Suprapubic skin (tissue), 4 donors: ENCODE measurements at places on chromosomes 2 and 18.

GRCh38 chr2:105502625-105503334 lies 103.9 kb upstream of the FHL2 start:
- no peak for DNase-seq

DNA sequence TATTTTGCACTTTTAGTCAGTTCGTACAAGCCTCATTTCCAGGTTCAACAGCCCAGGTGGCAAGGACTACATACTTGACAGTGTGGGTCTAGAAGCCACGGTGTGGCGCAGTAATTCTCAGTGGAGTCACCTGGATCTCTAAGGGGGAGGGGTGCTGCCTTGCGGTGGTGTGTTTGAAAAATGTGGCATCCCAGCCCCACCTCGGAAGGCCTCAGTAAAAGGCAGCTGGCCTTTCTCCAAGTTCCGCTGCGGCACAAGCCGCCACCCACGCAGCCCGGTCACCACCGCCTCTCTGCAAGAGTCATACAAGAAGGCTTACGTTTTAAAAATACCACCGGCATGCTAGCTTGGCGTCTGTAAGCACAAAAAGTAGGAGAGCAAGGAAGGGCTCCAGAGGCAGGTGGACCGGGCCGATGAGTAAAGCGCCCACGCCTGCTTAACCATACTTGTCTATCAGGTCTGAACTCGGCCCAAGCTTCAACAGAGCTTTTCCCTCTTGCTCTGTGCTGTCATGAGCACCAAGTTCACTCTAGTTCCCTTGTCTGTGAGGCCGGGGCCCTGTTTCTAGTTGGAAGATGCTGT lies 49.5 kb downstream of the SPRED2 start:
- peak; percentile 89 for DNase-seq

DNA sequence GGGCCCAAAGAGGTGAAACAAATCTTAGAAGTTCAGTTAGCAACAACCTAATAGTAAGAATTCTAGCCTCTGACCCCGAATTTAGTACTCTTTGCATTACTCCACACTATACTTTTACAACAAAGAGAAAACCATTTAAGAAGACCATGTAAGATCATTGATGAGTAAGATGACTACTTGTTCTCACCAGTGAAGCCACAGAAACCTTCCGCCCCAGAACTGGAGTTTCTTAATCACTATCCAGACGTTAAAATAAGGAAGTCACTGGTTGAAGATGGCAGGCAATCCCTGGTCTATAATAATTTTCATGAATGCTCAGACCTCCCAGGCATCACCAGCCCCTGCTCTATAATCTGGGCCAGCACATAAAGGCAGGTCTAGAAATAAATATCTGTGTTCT lies 95.0 kb downstream of the TMEM163 start:
- DNase-seq, result no peak

DNA sequence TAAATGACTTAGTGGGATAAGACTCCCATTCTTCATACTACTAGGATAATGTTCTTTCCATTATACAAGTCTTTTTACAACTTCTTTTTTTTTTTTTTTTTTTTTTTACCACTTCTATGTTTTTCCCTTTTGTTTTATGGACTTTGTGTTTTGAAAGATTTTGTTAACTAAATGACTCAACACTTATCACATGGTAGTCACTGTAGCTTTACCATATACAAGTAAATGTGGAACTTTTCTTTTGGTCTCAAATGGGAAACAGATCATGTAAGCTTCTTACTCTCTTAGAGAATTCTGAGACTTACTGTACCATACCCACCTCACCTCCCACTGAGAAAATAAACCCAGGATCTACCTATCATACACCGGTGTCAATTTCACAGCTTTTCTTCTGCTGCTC lies 590.3 kb upstream of the CDH2 start:
- DNase-seq, result no peak

DNA sequence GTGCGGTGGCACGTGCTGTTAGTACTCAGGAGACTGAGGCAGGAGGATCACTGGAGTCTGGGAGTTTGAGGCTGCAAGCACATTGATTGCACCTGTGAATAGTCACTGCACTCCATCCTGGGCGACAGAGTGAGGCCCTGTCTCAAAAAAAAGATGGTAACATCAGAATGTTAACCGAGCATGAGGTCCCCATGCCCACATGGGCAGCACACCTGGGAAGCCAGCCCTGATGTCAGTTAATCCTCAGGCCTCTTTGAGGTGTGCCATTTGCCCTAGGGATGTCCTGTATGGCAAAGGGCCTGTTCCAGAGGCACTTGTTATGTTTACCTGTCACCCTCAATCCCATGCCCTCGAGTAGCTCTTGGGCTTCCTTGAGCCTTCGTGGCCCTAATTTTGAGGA lies 16.6 kb downstream of the RBFA start:
- DNase-seq, result no peak

- peak; percentile 71 for DNase-seq
These were observed 17.2 kb downstream of the SPEG start for GRCh38 chr2:219451661-219452360.

DNA sequence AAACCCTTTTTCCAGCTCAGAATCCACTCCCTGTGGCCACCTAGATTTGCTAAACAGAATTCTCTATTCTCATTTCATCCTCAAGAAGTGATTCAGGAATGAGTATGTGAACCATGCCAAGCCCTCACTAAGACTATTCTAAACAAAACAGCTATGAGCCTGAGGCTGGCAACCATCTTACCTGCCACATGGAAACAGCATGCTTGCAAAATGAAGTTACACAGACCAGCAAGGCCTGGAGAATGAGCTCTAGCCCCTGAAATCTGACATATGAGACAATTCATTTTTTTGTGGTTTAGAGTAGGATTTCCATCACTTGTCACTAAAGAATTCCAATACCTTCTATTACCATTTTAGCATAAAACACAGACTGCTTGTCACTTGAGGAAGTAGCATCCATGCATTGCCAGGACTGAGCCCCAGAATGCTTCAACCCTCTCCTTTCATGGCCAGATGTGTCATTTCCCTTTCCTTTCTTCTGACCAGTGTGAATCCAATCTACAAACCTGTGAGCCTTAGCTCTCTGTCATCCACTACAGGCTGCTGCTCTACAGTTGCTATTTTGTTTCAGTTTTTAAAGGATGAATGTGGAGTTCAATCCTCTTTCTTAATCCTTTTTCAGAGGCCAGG lies 744.3 kb upstream of the ACVR2A start:
- no peak for DNase-seq

DNA sequence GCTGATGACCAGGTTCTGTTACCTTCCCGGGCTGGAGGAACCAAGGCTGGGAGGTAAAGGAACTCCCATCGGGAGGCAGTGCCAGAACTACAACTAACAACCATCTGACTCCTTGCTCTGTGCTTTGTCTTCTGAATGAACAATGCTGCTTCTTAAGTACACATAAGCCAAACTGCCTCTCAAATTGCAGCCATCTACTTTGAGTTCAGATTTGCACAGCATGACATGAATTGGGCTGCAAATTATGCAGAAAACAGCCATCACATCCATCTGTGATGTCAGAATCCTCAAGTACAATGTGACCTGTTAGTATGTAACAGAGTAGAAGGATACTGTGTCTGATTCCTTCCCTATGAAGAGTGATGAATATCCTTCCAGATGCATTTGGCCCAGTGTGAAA lies 290.6 kb downstream of the ZNF521 start:
- no peak for DNase-seq

GRCh38 chr18:30280186-30280585 lies 762.4 kb downstream of the DSC3 start:
- no peak for DNase-seq

DNA sequence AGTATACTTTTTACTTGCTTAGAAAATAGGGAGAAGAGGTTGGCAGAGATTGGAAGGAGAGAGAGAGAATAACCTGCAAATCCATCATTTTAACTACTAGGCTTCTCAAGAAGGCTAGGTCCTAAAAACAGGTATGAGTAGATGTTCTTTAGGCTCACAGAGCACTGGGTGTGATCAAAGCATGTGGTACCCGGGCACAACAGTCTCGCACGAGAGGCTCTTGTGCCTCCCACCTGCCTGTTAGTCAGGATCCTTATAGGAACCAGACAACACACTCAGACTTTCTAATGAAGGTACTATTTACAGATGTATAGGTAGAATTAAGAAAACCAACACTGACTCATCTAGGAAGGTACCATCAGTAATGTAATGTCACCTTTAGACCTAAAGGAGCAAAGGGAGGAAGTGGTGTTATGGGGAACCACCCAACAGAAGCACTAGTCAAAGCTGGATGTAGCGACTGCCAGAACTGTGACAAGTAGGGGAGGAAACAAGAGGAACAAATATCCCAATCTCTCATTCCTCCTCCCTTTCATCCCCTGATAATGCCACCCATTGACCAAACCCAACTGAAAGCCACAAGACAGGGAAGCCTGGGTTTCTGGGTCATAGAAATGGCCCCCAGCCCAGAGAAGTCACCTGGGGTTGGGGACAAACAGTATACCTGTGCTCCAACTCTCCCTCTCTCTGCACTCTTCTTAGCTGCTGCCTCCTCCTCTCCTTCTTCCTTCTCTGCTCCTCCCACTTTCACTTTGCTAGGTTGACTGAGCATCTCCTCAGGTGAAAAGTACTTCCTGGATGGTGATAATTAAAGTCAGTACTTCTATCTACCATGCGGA lies 16.0 kb upstream of the MARCHF4 start:
- no peak for DNase-seq

GRCh38 chr2:119224391-119225104 lies 914 bp downstream of the STEAP3 start:
- no peak for DNase-seq

- DNase-seq, result no peak
These were observed 17.5 kb downstream of the MAP4K3 start for GRCh38 chr2:39419282-39420223.

GRCh38 chr18:45287531-45287930 lies 327.7 kb upstream of the SLC14A2 start:
- DNase-seq, result no peak

DNA sequence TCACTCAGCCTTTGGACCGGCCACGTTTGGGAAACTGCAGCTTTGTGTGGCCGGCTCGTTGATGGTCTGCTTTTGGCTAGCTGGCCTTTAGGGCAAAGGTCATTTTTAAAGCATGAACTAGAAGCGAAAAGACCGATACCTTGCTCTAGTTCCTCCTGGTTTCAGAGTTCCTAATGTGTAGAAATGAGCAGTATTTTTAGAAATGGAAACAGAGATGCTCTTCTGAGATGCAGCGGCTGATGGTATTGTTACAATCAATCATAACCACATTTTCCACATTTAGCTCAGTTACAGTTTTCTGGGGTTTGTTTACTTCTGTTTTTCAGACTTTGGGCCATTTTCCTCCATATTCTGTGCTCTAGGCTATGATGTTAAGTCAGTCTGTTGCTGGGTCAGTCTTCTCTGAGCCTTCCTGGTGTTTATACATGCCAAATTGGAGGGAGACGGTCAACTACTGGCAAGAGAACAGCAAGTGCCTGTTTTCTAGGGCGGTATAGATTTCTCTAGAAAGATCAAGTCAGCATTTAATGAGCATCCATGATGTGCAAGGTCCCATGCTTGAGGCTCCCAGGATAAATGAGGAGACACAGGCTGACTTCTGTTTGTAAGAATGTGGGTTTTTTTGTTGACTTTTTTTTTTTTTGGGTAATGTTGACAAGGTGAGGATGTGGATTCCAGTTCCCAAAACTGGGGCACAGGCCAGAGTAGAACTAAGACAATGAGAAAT lies 28.0 kb downstream of the RNF144A start:
- no peak for DNase-seq

DNA sequence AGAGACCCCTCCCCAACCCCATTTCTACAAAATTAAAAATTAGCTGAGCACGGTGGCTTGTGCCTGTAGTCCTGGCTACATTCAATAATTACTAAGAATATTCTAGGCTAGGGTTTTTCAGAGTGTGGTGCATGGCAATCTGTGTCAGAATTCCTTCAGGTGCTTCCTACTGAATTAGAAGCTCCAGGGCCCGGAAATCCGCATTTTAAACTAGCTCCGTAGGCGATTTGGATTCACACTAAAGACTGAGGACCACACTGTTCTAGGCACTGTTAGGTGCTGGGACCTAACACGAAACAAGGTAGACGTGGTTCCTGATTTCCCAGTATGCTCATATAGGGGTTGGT lies 628 bp upstream of the ZFAND2B start:
- DNase-seq, result peak; percentile 46

DNA sequence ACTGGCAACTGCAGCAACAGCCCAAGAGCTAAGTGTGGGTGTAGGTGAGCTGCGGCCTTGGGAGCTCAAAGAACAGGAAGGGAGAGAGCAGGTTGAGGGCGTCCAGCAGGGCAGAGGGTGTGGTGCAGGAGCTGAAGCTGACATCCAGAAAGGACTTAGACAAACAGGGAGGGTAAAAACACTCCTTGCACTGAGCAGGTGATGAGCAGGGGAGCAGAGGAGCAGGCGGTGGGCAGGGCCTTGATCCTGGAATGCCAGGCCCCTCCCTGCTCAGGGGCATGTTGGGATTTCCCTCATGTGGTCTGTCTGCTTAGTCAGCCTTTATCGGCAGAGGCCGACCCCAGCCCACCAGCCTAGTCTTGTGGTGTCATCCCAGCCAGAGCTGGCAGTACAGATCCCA lies 63.6 kb downstream of the VSNL1 start:
- no peak for DNase-seq

GRCh38 chr2:142058149-142058548 lies 72.7 kb downstream of the LRP1B start:
- no peak for DNase-seq

- no peak for DNase-seq
These were observed 4.3 kb upstream of the NEUROD1 start for GRCh38 chr2:181684454-181685149.

DNA sequence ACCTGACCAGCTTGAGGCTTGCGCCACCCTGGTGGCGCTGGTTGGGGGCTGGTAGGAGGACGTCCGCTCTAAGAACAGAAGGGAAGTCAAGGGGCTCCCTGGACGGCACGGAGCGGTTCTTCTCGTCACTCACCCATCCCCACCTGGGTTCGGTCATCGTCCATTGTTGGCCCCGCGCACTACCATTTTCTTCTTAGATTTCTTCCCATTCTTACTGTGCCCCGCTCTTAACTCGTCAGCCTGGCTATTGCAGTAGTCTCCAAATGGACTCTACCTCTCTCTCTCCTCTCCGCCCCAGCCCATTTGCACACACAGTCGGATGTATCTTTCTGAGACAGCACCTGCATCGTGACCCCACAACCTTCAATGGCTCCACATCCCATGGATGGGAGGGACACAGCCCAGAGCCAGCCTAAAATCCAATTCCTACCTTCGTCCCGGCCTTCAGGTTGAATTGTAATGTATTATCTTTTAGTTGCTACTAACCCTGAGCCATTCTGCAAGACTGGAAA lies 814 bp upstream of the RAB1A start:
- no peak for DNase-seq

DNA sequence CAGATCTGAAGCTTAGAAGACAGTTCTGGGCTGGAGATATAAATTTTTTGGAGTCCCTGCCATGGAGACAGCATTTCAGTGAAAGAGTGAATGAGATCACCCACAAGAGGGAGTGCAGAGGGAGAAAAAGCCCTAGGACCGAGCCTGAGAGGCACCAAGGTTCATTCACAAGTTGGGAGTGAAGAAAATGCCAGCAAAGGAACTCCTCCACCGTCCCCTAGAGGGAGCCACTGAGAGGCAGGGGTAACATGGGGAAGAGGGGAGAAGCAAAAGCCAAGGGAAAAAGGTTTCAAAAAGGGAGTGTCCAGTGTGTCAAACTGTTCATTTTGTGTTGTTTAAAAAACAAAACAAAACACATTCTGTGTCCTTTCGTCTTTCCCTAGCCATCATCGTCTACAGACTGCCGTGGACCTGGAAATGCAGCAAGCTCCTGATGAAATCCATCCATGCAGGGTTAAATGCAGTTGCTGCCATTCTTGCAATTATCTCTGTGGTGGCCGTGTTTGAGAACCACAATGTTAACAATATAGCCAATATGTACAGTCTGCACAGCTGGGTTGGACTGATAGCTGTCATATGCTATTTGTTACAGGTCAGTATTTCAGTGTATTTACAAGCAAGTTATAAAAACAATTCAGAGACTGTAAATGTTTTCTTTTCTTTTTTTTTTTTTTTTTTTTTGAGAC lies 19.1 kb downstream of the CYBRD1 start:
- no peak for DNase-seq
